Brain microvascular endothelial cell (primary cell): ENCODE measurements at places on chromosomes 11 and 22.
A peak's percentile ranks its signal among the peaks of the same experiment; 100 is the strongest.

GRCh38 chr11:110566577-110566976, 136.8 kb downstream of the FDX1 start:
- no peak for DNase-seq

DNA sequence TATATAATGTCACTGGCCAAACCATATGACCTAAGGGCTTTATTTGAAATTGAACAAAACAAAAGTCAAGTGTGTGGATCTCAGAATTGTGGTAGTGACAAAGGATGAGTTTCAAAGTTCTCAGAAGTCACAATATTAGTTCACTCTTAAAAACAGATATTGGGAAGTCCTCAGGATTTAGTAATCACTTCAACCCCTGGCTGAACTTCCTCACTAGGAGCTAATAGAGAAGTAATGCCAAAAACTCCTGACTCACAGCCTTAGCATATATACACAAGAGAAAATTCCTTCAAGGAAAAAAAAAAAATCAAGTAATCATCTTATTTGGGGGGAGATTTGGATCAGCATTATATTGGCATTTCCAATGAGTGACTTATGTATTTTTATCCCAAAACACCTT, 75.6 kb upstream of the APOA1 start:
- peak; percentile 61 for DNase-seq

DNA sequence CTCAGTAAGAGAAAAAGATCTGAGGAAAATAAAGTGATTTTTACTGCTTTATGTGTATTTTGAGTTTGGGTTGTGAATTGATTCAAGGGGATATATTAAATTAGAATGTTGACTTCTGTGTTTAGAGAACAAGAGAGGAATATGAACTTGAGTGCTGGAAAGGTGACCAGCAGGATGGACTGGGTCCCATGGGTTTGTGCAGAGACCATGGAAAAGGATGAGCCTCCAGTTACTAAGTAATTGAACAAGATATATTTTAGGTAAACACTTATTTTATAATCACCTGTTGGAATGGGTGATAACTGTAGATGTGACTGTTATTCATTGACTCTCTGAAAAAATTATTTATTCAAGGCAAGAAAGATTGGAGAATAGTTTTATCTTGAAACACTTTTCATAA, 82.0 kb upstream of the TOP3B start:
- no peak for DNase-seq

GRCh38 chr11:44687388-44687787, 39.4 kb upstream of the TSPAN18 start:
- DNase-seq: no peak

GRCh38 chr11:6156628-6157359, 13.3 kb downstream of the OR52B2 start:
- DNase-seq: no peak

DNA sequence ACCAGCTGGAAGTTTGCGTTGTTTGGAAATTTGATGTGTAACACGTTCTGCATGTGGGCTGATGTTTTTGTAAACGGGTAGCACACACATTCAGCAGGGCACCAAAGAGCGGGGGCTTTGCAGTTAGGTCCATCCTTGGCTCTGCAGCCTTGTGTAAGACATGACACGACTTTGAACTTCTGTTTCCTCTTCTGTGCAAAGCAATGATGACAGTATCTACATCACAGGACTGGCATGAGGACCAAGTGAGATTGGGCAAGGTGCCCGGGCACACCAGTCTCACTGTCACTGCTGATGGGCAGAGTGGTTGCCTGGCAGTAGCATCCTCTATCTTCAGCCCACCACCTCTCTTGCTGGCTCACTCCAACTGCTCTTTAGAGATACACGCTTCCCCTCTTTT, 3.3 kb downstream of the TCN2 start:
- no peak for DNase-seq

DNA sequence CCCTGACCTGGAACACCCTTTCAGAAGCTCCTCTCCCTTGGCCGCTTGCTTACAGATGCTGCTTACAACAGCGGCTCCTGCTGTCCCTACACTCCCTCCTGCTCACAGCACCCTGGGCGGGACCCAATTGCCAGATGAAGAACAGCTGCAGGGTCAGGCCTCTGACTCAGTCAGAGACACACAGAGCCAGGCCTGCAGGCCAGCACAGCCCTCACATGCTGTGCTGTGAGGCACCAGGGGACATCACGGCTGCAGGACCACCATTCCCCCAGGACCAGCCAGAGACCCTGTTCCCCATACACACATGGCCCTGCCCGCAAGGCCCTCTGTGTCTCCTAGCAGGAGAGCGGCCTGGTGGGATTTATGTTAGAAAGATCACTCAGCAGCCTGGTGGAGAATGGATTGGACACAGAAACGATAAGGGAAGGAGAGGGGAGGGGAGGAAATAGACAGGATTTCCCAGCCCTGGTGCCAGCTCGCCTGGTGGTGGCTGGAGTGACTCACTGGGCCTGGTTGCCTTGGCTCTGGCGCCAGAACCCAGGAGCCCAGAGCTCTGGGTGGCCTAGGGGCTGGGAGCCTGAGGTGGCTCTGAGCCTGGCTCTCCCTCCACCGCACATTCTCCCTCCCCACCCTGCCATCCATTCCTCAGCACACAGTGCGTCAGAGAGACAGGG, 6.7 kb downstream of the CAPN5 start:
- DNase-seq: peak; percentile 88

- DNase-seq: no peak
Observed at GRCh38 chr11:70851907-70852306, 400.5 kb downstream of the SHANK2 start.

DNA sequence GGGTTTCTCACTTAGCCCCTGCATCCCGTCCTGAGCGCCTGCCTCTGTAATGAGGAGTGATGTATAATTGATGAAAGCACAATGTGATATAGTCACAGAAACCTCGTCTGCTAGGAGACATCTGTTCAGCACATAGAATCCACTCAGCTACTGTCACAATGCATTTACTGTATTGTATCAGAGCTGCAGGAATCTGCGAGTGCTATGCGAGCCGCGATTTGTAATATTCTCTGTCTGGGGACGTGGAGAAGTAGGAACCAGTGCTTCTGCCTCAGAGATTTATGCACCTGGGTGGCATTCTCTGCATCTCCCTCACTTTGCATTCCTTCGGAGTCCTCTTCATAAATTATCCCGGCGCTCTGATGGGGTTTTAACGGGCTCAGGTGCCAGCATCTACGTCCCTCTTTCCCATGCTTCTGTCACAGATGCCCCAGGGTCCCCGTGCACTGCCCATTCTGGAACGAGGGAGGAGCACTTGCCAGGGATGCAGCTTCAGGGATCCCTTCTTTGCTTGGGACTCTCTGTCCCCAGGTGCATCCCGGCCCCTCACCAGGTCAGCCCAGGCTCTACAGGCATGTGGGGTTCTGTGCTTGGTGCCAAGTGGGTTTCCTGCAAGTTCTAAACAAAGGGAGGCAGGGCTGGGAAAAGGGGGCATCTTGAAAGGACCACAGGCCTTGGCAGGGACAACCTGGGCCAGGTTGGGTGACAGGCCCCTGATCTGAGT, 205.5 kb downstream of the DSCAML1 start:
- no peak for DNase-seq

DNA sequence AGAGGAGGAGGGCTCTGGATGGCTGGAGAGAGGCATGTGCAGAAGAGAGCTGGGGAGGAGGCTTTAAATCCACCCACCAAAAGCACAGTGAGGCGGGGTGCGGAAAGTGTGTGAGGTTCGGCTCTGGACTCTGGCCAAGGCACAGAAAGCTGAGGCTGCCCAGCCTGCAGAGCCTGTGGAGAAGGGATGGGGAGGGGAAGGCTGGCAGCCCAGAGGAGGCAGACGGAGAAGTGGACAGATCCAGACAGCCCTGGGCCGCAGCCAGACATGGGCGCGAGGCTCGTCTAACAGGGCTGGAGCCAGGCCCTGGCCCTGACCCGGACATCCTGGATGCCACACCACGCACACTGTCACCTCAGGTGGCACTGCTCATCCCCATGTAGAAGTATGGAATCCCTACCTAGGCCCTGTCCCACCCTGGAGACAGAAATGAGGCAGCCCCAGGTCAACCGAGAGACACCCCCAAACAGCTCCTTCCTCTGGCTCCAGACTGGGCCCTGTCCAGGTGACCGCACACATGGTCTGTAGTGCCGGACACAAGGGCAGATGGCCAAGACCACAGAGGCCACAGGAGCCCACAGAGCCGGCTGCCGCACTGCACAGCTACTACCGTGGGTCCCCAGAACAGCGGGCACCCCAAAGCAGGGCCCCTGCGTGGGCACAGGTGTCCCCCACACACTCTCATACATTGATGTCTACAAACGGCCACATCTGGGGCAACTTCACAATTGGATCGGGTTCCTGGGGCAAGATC, 16.6 kb upstream of the MOB2 start:
- DNase-seq: no peak

DNA sequence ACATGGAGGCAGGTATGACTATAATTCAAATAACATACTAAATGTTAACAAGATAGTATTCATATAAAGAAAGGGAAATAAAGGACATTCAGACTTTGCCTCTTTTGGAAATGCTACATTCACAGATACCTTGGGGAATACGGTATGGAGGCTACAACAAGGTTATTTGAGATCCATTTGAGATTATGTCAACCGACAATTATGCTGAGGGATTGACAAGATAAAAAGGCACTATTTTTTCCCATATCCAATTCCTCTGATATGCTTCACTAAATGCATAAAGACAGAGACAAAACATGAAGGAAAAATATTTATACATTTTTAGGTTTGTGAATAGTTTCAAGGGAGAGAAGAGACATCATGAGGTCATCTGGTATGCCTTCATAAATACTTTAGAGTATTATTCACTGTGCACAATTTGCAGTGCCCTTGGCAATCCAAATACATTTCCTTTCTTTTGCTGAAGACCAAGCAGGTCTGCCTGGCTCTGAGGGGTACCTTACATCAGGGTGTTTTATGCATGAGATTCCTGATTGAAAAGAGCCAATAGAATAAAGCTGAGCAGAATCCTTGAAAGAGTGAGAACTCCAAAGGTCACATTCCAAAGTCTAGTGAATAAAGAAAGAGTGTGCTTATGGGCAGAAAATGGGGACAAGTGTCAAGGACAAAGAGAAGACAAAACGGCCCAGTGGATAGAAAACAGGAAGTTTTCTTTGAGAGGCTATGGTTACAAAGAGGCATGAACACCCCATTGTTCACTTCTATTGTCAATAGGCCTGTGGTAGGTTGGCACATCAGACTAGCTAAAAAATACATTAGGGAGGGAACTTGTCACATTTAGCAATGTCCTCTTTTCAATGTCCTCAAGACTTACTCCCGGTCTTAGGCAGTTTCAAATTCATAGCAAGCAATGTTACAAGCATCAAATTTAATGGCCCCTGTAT, 455.8 kb downstream of the LRRC4C start:
- DNase-seq: no peak

GRCh38 chr11:116576526-116576925, 196.3 kb downstream of the BUD13 start:
- no peak for DNase-seq

DNA sequence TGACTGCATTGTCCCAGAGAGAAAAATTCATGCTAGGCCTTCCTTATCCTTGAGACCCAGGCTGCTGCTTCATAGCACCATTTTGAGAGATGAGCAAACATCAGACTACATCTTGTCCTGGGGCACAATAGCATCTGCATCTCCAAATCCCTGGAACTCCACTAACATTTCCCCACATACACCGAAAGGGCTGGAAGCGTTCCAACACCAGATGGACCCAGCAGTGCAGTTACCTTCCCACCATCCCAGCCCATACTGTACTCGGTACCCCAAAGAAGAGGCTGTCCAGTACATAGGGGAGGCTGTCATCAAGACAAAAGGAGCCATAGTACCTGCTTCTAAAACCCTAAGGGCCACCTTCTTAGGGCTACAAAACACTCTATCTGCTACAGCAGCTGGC, 547.2 kb upstream of the CHORDC1 start:
- DNase-seq: no peak

- no peak for DNase-seq
Observed at GRCh38 chr11:59216641-59217564, 4.2 kb upstream of the MPEG1 start.

DNA sequence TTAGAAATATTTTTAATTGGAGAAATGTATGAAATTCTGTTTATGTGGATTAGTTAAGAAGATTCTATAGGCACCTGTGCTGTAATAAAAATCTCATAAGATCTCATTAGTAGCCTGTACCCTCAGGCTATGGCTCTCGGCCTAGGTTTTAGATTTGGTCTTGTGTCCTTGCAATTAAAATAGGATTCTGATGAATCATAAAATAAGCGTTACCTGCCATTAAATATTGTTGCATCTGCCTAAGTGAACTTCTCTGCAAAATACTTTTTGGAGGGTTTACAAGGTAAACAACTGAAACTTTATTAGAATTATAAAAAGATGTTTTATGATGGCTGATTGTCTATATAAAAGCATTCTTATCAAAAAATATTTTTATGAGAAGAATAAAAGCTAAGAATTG, 804.1 kb upstream of the ANO3 start:
- no peak for DNase-seq

GRCh38 chr22:31922534-31922933, 21.8 kb upstream of the YWHAH start:
- no peak for DNase-seq

DNA sequence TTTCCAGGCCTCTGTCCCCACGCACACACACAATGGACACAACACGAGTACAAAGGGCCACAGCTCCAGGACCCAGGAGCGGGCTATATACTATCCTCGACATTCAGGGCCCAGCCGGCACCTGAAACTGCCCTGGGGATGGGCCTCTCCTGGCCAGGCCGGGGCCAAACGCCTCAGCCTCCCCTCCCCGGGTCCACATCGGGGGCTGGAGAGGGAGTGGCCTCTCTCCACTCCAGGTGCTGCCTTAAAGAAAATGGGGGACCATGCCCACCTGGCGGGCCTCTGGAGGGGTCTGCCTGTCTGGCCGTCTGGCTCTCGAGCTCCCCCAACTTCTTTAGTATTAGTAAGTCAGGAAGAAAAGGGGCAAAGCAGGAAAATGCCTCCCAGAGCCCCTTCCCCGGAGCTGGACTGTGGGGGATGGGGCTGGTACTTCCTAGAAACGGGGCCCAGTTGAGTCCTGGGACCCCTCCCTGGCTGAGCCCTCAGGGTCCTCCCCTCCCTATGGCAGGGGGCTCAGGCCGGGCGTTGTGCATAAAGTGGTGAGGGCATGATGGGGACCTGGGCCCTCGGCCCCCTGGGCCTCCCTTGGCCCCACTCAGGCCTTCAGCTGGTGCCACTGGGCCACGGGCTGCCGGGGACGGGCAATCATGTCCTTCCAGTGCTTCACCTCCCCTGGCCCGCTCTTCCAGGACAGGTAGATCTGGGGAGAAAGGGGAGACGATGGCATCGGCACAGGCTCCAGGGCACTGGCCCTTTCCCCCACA, 9.7 kb downstream of the LRRC10B start:
- DNase-seq: no peak

GRCh38 chr11:111520560-111520959, 6.0 kb downstream of the HOATZ start:
- DNase-seq: peak; percentile 47

DNA sequence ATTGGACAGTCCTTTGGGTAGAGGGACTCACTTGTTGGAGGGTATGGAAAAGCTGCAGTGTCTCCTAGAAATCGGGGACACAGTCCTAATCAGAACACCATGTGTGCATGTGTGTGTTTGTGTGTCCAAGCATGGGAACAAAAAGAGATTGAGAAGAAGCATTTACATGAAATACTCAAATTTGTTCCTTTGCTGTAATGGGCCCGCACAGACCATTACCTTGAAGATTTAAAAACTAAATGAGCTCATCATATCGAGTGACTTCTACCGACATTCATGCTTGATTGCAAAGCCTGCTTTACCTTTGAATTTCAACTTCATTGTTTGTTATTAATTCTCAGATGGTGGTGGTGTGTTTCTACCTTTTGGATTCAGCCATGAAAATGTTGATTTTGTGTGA, 106.9 kb downstream of the ZBTB16 start:
- DNase-seq: no peak

GRCh38 chr11:64249563-64250414, 1.5 kb upstream of the PLCB3 start:
- no peak for DNase-seq

- DNase-seq: no peak
Observed at GRCh38 chr22:28589102-28589750, 90.4 kb downstream of the TTC28 start.
